ENCODE measurements at places on chromosomes 5 and 9.

DNA sequence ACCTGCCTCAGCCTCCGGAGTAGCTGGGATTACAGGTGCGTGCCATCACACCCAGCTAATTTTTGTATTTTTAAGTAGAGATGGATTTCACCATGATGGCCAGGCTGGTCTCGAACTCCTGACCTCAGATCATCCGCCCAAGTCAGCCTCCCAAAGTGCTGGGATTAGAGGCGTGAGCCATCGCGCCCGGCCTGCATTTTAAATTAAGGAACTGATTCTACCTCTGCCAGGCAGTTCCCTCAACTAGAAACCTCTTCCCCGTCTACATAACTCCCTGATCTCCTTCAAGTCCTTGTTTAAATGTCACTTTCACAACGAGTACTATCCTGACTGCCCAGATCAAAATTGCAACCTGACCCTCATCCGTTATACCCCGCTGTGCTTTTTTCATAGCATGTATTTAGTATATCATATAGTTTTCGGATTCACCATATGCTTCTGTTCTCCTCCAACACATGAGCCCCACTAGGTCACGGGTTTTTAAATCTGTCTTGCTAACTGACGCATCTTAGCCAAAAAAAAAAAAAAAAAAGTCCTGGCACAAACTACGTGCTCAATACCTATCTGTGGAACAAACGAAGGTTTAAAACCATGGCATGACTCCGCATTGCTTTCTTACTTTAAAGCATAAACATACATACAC is 858 bp upstream of the SOWAHA start:
- DNase-seq: no peak

- no peak for DNase-seq
Observed at GRCh38 chr5:145943674-145944121, 7.3 kb downstream of the SH3RF2 start.

DNA sequence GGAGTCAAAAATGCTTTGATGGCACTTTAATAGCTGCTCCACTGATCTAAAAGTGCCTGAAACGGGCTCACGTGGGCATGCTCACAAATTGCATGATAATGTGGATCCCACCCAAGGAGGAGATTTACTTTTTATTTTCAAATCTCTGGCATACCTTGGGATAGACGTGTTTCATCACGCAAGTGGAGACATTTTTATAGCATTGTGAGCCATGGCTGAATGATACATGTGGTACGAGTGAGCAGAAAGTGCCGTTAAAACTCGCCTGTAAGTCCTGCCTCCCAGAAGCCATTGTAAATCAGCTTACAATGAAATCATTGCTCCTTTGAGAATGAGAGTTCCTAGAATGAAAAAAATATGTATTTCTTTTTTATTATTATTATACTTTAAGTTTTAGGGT is 514.7 kb downstream of the MAT2B start:
- DNase-seq: no peak

GRCh38 chr5:132837868-132838267 is 7.4 kb upstream of the SHROOM1 start:
- DNase-seq: no peak

- DNase-seq: no peak
Observed at GRCh38 chr9:132587592-132587955, 5.2 kb downstream of the BARHL1 start.

- DNase-seq: no peak
Observed at GRCh38 chr9:1490341-1491232, 440.4 kb downstream of the DMRT2 start.

GRCh38 chr9:18776836-18777820 is 255.9 kb downstream of the SAXO1 start:
- no peak for DNase-seq

DNA sequence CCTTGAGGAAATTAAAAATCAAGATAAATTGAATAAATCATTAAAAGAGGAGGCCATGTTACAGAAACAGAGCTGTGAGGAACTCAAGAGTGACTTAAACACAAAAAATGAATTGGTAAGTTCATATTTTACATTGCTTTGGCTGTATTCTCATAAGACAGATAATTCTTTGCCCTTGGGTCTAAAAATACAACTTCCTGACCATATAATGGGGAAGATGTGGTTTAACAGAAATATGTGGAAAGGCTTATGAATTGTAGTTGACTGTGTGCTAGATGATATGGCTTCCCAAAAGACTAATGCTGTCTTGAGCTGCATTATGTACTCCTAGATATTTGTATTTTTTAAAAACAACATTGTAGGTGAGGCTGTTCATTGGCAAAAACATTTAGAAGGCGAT is 33.1 kb downstream of the CNTRL start:
- DNase-seq: no peak

DNA sequence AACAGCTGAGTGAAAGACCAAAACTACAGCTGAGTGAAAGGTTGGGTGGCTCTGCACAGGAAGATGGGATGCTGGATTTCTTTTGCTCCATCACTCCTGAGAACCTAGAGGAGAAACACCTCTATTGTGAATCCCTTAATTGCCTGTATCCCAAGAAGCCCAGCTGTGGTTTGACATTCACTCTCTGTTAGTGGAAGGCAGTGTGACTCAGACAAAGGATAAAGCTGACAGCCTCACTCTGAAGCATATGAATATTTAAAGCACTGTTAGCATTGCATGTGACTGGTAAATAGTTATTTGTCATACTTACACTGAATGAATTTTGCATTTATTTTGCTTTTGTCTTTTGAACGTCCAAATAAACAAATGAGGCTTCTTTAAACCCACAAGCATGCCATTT is 367.1 kb upstream of the RIOK2 start:
- DNase-seq: no peak
